Suppressor macrophage (primary cell): ENCODE measurements at places on chromosomes 6 and 20.
A peak's percentile ranks its signal among the peaks of the same experiment; 100 is the strongest.

DNA sequence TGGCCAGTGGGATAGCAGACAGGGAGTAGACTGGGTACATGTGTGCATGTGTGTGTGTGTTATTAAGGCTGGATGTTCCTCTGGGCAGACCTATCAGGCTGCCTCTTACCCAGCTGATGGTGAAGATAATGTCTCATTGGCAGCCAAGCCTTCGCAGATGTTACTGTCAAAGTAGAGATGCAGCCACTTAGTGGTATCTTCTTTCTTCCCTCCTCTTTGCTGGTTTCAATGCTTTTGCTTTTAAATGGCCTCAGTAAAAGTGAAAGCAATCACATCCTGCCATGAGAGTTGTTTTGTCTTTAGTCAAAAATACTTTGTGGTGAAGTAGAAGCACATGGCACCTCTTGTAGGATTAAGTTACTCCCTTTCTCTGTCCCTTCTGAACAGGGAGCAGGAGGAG lies 57.5 kb downstream of the SNRNP48 start:
- DNase-seq: no peak

GRCh38 chr6:41352907-41353306 lies 17.5 kb downstream of the NCR2 start:
- no peak for DNase-seq

- peak; percentile 68 for DNase-seq
Observed at GRCh38 chr6:134123666-134124208, 71.3 kb upstream of the SLC2A12 start.

GRCh38 chr6:7727086-7727945 lies 1.4 kb downstream of the BMP6 start:
- DNase-seq: peak; percentile 16

- DNase-seq: no peak
Observed at GRCh38 chr6:148440877-148441453, 98.3 kb downstream of the SASH1 start.

- DNase-seq: peak; percentile 45
Observed at GRCh38 chr20:62739581-62740285, 31.1 kb downstream of the NTSR1 start.

GRCh38 chr6:14645841-14646240 lies 528.3 kb downstream of the CD83 start:
- no peak for DNase-seq

DNA sequence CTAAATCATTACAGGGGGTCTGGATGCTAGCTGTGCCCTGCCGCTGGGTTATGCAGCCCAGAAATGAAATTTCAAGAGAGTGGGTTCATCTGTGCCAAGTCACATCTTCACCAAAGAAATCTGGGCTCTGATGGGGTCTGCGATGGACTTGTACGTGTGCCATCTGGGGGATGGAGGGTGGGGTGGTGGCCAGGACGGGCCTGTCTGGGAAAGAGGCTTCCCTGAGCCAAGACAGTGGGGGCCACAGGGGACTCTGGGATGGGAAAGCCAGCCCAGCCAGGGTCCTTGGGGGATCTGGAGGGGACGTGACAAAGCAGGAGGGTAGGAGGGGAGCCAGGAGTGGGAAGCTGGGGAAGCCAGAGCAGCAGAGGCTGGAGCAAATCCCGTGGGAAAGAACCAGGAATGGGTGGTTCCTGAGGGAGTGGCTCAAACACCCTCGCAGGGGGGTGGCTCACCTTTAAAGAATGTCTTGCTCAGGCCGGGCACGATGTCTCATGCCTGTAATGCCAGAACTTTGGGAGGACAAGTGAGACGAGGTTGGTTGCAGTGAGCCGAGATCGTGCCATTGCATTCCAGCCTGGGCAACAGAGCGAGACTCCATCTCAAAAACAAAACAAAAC lies 36.3 kb upstream of the SULF2 start:
- no peak for DNase-seq

DNA sequence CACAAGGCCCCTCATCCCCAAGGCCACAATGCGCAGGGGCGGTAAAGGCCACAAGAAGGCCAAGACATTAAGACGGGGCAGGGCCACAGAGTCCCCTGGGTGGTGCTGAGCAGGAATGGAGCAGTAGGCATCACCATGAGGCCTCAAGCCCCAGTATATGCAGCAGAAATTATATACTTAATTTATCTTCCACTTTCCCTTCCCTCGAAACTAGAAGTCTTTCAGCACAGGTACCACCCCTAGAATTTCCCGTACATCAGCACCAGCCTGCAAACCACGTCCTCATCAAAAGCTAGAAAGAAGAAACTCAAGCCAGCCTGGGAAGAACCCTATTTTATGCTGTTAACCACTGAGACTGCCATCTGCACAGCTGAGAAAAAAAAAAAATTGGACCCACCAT lies 89.4 kb downstream of the PLG start:
- DNase-seq: no peak

DNA sequence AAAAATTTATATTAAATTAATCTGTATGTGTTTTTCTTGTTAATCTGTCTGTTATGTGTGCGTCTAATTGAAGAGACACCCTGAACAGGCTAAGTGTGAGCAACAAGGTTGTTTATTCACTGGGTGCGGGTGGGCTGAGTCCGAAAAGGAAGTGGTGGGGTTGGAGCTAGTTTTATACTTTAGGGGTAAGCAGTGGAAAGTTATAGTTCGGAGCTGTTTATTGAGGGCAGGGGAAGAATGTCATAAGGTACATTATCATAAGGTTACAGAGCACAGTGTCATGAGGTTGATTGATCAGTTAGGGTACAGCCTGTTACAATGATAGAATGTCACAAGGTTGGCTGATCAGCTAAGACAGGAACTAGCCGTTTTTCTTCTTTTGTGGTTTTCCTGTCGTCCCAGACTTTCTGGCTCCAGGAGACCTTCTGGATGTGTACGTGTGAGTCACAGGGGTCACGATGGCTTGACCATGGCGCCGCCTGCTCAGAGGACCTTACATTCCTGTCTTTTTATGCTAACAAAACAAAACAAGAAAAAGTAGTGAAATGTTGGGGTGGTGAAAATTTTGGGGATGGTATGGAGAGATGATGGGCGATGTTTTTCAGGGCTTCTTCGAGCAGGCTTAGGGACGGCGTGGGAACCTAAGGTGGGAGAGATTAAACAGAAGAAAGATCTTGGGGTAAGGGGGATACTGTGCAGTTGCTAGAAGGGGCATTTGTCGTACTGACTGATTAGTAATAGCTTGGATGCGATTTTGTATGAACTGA lies 754.0 kb upstream of the ADGRB3 start:
- DNase-seq: no peak

- peak; percentile 42 for DNase-seq
Observed at GRCh38 chr6:158793432-158793831, 25.7 kb downstream of the EZR start.

DNA sequence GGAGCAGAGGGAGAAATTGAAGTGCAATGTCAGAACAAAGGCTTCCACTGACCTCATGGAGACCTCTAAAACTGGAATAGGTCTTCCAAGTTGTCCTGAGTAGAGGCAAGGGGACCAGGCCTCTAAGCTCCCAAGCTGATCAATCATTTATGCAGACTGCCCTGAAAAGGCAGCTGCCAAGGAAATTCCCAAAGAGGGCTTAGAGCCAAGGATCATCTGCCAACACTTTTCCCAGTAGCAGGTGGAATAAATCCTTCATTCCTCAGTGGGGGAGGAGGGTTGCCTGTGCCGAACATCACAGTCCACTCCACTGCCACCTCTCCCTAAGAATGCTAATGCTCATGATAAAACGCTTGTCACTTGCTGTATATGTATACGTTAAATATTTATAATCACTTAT lies 29.3 kb upstream of the RALY start:
- DNase-seq: no peak

GRCh38 chr6:144469144-144469575 lies 184.0 kb downstream of the UTRN start:
- no peak for DNase-seq

- no peak for DNase-seq
Observed at GRCh38 chr6:41625442-41625841, 12.8 kb upstream of the MDFI start.

- DNase-seq: peak; percentile 49
Observed at GRCh38 chr20:23419995-23420901, 1.0 kb downstream of the NAPB start.
